Stimulated activated effector memory CD8-positive, alpha-beta T cell treated with anti-CD3 and anti-CD28 coated beads, Interleukin-12 subunit alpha, Interleukin-12 subunit beta, amount 100 ng/mL, for 72 hours (primary cell): ENCODE measurements at places on chromosomes 11 and 22.

GRCh38 chr11:67482275-67482826 is 475 bp upstream of the AIP start:
- no peak for DNase-seq

GRCh38 chr11:73759610-73760134 is 1.2 kb downstream of the RAB6A start:
- peak; percentile 57 for DNase-seq

DNA sequence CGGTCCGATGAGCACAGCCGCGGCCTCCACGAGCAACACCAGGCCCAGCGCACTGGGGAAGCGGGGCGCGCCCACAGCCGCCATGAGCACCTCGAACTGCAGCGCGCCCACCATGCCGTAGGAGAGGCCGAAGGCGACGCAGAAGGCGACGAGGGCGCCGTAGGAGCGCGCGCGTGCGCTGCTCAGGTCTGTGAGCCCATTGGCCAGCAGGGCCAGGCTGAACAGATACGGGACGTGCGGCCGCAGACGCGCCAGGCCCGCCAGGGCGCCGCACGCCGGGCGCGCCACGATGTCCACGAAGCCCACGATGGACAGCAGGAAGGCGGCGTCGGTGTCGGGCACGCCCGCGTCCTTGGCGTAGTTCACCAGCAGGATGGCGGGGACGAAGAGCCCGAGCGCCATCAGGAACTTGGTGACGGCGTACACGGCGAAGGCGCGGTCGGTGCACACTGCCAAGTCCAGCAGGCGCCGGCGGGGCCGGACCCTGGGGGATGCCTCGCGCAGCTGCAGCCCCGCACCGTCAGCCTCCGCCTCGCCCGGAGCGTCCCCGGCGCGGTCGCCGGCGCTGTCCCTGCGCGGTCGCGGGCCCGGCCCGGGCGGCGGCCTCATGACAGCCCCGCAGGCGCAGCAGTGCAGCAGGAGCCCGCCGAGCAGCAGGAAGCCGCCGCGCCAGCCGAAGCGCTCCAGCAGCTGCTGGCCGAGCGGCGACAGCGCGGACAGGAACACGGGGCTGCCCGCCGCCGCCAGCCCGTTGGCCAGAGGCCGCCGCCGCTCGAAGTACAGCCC is 2.9 kb downstream of the SLC16A8 start:
- no peak for DNase-seq

DNA sequence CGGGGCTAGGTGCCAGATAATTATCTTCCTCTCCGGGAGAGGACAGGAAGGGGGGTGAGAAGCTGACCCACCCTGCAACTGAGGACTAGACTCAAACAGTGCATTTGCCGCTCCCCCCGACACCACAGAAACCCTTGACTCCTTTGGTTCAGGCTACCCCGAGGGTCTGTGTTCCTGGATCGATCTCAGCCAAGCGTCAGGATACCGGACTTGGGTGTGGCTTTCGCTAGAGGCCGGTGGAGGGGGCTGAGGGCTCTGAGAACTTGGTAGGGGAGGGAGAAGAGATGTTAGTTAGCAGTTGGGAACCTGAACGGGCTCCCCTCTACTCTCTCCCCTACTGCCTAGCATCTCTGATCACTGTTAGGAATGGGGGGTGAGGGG is 840 bp downstream of the SEZ6L start:
- no peak for DNase-seq

- DNase-seq: no peak
Observed at GRCh38 chr11:122037911-122038310, 78.1 kb downstream of the BLID start.

GRCh38 chr11:27231530-27231929 is 131.5 kb downstream of the CCDC34 start:
- DNase-seq: no peak

DNA sequence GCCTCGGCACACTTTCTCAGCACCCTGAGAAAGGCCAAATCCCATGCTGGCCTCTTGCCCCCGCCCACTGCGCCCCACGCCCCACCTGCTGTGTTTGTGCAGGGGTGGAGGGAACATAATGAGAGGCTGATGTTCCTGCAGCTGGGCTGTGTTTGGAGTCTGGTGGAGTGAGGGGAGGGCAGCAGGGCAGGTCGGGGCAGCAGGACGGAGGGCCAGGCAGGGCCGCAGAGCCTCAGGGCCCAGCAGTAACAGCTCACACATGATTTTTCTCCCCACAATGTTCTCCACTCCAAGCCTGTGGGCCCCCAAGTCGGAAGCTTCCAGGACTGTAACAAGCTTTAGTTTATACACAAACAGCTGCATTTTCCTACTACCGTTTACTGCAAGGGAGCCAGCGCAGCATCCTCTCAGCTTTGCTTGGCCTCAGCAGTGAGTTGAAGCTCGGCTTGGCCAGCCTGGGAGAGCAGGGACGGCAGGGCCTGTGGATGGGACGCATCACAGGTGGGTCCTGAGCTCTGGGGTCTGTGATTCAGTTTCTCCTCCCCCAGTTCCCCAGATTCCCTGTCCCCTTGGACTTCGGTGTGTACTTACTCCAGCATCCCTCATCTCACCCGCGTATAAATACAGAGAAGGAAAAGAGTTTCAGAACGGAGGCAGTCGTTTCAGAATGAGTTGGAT is 51.0 kb downstream of the RPUSD4 start:
- DNase-seq: no peak

DNA sequence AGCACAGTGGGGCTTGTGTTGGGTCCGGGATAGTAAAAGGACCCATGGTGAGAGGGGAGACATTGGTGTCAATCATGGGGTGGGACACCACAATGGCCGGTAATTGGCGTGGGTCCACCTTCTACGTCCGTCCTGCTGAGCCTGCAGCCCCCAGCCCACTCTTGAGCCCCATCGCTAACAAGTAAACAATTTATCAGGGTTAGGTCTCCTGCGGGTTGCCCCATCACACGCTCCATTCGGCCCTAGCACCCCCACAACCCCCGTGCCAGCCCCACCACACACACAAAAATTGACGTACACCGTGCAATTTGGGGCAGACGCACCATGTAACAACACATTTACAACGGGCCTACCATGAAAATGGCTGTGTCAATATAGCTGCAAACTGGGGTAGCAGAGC is 86.5 kb upstream of the HTATIP2 start:
- no peak for DNase-seq

GRCh38 chr11:60748225-60748624 is 8.4 kb upstream of the MS4A15 start:
- no peak for DNase-seq

DNA sequence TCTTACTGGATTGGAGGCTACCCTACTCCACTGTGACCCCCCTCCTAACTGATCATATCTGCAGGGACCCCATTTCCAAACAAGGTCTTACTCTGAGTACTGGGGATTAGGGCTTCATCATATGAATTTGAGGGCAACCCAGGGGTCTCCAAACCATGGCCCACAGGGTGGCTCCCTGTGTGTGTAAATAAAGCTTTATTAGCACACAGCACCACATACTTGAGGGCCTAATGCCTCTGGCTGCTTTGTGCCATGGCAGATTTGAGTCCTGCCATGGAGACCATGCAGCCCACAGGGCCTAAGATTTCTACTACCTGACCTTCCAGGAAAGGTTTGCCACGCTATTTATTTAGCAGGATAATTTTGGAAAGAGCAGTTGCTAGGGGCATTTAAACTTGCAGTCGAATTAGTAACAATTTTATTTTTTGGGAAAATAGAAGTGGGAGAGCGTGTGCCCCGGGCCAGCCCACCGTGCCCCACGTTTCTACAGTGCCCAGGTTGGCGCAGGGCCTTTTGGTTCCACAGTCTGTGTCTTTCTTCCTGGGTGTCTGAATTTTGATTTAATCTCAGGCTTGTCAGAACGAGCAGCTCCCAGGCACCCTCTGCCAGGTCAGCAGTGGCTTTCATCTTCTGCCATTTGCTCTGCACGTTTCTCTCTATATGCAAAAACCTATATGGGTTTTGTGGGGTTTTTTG is 92.3 kb downstream of the KCNQ1 start:
- no peak for DNase-seq

GRCh38 chr11:101030015-101030414 is 99.6 kb downstream of the PGR start:
- no peak for DNase-seq
